COLO829 (cell line): ENCODE measurements at places on chromosomes 1 and 21.

DNA sequence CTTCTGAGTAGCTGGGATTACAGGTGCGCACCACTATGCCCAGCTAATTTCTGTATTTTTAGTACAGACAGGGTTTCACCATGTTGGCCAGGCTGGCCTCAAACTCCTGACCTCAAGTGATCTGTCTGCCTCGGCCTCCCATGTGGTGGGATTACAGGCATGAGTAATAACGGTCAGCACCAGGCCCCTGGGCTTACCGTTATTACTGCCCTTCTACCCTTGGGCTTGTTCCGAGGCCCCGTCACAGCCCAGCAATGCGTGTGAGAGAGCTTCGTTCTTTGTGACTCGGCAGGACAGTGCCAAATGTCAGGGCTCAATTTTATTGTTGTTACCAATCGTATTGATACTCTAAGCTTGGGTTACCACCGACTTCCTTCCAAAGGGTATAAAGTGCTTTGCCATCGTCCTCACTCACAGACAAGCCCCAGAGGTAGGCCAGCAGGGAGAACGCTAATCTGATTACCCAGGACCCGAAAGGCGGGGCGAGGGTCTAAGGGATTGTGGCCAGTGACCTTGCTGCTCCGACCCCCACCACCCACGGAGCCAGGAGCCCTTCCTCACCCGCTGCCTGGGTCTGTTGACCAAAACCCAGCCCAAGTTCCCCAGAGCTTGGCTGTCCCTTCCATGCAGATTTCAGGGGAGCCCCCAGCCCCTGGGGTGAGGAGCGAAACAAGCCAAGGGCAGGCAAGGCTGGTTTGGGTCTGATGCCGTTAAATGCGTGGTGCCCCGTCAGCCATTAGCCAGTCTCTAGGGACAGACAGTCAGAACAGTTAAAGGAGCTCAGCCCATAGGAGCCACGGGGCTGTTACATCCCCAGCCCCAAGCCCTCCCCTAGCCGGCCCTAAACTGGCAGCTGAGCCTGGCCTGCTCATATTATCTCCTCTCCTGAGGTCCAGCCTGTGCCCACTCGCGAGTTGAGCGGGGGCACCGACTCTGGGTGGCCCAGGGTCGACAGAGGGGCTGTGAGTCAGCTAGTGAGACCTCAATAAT is 54.9 kb upstream of the CASZ1 start:
- DNase-seq = no peak

DNA sequence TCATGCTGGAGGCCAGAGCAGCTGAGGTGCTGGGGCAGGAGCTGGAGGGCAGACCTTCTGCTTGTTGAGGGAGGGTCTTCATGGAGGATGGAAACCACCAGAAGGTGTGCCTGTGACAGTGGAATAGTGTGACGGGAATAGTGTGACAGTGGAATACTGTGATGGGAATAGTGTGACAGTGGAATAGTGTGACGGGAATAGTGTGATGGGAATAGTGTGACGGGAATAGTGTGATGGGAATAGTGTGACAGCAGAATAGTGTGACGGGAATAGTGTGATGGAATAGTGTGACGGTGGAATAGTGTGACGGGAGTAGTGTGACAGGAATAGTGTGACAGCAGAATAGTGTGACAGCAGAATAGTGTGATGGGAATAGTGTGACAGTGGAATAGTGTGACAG is 325.1 kb downstream of the HHAT start:
- no peak for DNase-seq

DNA sequence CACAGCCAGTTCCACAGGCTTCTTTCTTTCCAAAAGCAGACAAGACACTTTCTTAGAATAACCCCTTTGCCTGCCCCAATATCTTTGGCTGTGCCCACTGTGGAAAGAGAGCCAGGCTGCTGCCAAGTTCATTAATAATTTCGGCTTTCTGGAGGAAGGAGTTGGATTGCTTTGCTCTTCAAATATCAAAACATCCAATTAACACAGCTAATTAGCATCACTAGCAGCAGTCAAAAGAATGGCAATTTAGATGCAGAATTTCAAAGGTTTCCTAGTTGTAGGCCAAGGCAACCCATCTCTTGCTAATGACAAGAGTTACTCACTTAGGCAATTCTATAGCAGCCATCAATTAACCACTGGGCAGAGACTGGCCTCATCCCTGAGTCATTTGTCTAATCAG is 91.0 kb upstream of the SPATA6 start:
- no peak for DNase-seq

DNA sequence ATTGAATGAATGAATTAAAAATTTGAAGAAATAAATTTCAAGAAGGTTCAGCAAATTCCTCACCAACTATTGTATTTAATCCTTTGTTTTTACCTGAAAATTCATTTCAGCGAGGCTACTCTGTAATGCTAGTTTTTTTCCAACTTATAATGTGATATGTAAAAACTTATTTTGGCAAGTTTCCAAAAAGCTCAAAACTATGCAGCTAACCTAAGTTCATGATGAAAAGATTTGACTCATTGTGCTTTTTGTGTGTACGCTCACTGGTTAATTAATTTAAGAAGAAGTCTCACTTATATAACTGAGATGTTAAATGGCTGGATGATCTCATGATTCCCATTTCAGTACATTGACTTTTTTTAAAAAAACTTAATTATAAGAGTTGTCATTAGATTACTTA is 196.0 kb upstream of the SAMSN1 start:
- no peak for DNase-seq

- no peak for DNase-seq
These were observed 206.6 kb downstream of the PBX1 start for GRCh38 chr1:164765557-164765956.

DNA sequence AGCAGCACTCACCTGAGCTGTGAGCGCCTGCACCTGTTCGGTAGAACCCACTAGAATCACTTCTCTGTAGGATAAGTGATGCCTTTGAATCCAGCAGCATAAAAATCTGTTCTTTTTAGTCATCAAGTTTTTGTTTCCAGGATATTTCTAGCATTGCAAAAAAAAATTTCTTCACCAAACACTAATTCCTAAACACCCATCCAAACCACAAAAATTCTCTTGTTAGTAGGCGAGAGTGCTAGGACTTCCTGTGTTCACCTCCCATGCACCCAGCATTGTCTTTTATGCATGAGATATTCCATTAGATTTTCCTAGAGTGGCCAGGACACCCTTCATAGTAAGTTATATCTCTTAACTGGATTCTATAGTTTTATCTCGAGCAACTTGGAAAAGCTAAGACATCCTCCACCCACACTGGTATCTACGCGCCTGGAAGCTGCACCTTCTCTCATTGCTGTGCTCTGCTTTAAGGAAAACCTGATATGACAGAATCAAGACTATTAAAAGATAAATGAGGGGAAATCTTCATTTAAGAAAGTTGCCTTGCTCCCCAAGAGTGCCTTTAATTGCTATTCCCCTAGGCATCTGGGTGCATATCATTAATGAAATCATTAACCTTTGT is 12.3 kb downstream of the SERTAD4 start:
- no peak for DNase-seq

- no peak for DNase-seq
These were observed 28.1 kb downstream of the ADARB1 start for GRCh38 chr21:45102391-45102932.
